ENCODE measurements at places on chromosomes 6 and 20. TPM values are rescaled to one million over a fixed set of nuclear protein-coding genes. Genes with fewer than 3 reads are reported as not detected.

DNA sequence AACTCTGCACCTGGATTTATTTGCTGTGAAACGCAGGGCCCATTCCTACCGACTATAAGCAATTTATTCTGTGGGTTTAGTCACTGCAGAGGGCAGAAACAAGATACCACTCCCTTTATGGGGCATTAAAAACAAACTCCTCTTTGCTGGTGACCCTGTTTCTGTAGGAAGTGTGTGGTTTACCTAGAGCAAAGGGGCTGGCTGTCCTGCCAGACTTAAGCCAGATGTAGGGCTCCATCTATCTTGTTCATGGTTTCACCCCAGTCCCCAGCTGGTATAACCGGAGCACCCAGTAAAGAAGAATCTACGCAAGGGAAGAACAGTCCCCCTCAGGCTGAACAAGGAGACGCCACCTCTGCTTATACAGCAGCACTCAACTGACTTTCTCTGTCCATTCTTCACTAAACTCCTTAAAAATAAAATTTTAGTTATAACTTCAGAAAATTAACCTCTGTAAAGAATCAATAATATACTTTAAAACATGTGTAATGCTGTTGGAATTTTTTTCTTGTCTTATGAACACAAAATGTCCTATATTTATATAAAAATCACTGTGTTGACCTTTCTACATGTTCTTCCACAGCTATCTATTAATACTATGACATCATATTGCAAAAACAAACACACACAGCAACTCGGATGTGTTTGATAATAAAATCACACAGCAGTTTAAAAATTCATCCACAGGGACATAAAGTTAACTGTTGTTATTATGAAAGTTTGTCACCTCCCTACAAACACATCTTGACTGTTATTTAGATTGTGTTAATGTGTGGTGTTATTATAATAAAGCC lies 126.1 kb upstream of the RPS6KA2 start:
- DNase-seq, result no peak

DNA sequence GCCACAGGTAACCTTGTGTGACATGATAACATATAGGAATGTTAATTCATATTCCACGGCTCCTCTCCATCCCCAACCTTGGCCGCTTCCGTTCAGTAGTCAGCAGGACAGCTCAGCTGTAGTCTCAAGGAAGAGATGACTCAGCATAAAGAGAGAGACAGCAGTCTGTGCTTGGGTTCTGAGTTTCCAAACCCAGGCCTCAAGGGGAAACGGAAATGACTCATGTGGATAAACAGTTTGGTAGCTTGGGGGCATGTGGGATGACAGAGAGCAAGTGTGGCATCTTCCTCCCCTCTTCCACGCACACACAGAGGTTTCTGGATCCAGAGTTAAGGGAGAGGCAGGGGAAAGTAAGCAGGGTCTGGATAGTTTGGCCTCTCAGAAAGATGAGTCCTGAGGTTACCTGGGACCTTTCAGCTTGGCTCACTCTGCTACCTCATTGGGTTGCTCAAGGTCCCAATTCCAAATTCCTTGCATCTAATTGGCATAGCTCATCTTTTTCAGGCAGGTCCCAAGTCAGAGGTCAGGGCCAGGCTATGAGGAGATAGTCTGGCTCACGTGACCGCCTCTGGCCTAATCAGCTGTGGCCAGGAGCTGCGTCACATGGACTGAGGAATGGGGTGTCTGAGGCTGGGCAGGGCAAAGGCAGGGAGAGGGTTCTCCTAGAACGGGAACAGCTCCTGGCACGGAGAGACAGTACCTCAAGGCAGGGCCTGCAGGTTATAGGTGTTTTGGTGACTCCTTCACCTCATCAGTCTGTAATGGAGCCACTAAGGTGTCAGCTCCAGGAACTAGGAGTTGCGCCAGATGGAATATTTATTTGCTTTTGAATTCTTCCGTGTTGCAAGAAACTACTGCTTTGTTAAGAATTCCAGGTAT lies 36.5 kb upstream of the MLN start:
- peak; percentile 37 for DNase-seq

GRCh38 chr6:37678078-37678846 lies 19.4 kb downstream of the MDGA1 start:
- no peak for DNase-seq

DNA sequence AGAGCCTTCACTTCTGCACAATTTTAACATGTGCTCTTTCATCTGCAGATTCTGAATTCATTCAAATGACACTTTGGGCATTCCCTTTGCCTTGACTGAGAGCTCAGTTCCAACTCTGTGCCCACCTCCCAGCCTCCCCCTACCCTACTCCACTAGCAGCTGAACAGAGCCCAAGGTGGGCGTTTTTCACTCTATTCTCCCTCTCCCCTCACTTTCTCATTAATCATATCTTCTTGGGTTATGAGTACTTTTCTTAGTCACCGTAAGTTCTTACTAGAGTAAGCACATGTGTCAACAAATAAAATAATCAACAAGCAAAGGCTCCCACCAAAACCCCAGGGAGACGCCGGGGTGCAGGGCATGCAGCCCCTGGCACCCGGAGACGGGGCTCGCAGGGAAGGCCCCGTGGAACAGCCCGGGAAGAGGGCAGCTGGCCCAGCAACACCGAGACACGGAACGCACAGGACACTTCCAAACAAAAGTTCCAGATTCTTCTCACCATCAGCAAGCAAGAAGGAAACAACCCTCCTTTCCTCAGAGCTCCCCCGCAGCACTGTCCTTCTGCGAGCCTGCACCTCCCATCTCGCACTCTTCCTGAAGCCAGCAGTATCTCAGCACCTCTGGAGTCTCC lies 34.1 kb downstream of the TAF4 start:
- DNase-seq, result no peak

DNA sequence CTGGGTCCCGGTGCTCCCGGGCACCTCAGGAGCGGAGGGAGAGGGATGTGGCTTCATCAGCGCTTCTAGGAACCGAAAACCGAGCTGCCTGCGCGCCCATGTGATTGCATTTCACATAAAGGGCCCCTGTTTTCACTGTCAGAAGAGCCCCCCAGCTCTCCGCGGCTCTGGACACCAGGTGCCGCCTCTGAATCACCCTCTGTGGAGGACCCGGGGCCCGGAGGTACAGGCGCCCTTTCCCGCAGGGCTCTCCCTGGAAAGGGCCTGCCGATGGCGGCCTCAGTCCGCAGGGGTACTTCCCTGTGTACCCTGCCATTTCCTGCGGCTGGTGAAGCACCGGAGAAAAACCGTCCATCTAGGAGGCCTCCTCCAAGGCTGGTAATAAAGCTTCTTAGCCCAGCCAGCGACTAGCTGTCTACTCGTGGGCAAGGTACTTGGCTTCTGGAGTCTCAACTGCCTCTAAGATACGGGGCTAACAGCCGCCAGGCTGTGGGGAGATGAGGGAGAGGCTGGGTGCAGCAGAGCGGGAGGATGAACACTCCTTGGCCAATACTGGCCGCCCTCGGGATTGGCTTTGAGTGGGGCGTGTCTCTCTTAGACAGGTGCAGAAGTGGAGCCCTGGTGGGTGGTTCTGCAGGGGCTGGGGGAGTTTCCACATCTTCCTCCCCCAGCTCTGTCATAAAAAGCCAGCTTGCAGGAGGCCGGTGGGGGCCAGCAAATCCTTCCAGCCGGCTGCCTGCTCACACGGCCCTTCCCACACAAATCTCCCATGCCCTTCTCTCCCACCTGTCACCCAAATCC lies 1.6 kb downstream of the PPP1R16B start:
- DNase-seq, result peak; percentile 27

DNA sequence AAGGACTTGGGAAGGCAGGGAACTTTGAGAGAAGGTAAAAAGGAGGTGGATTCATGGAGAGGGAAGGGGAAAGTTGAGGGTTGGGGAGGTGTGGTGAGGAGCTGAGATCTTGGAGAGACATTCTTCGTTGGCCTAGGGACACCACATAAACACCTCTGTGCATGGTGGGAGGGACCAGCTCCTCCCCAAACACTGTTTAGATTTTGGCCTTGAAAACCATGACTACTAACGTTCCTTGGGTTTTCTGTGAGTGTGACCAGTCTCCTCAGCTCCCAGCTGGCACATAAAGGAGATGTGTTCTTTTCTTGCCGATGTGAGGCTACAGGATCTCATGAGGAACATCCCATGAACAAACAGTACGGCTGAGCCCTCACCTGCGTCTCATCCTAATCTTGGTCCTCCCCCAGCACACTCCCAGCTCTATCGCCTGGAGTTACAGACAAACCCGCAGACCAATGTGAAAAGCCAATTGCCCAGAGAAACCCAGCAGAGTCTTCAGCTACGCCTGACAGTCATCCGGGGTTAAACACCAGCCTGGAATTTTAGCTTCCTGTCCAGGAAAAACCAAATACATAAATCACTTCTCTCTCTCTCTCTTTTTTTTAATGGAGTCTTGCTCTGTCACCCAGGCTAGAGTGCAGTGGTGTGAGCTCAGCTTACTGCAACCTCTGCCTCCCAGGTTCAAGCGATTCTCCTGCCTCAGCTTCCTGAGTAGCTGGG lies 22.0 kb upstream of the DDR1 start:
- DNase-seq, result no peak

DNA sequence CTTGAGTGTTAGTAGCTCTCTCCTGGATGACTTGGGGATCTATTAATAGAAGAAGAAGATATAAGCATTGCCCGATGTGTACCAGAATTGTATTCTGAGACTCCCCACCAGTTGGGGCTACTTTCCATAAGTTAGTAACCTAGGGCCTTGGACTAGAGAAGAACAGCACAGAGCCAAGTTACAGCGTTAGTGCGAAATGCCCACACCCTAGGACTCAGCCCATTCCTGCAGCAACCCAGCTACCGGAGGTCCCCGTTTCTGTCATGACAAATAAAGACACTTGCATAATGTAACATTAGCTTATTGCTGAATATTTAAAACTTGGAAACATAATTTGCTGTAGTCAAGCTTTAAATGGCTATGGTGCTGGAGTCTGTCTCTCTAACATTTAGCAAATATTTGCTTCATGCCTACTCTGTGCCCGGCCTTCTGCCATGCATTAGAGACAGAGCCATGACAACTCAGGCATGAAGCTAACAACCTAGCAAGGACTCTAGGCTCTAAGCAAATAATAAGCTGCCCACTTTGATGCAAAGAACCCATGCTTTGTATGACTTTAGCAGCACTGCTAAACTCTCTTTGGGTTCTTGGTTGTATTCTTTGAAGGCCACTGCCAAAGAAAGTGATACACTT lies 103.4 kb upstream of the COL21A1 start:
- DNase-seq, result no peak

GRCh38 chr6:104585646-104586045 lies 274.1 kb downstream of the HACE1 start:
- no peak for DNase-seq

GRCh38 chr6:93163146-93163545 lies 256.2 kb downstream of the EPHA7 start:
- DNase-seq, result no peak

GRCh38 chr6:161318456-161318855 lies 44.6 kb upstream of the AGPAT4 start:
- no peak for DNase-seq

GRCh38 chr6:34529665-34530327 lies 26.3 kb downstream of the SPDEF start:
- peak; percentile 60 for DNase-seq

GRCh38 chr6:133040094-133040802 lies 200.9 kb upstream of the EYA4 start:
- no peak for DNase-seq

DNA sequence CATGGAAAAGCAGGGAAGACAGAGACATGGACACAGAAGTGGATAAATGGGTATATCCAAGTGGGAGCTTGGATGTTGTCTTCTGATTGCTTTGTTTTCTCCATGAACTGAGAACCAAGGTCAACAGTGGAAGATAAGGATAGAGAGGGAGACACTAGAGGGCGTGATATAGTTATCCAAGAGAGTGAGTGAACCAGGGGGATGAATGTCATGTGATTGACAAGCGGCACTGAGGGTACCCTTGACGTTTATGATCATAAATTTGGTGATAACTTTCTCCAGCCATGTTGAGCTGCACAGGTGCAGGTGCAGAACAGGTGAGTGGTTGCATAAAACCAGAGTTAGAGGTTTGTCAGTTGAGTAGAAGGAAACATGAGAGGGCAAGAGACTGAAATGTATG lies 20.7 kb downstream of the EBF4 start:
- no peak for DNase-seq

GRCh38 chr6:139378226-139378625 lies 3.8 kb upstream of the CITED2 start:
- no peak for DNase-seq

GRCh38 chr20:63273059-63273579 lies 506 bp downstream of the ARFGAP1 start:
- DNase-seq, result no peak

GRCh38 chr20:62119591-62120364 lies 2.5 kb upstream of the LSM14B start:
- DNase-seq, result peak; percentile 69

DNA sequence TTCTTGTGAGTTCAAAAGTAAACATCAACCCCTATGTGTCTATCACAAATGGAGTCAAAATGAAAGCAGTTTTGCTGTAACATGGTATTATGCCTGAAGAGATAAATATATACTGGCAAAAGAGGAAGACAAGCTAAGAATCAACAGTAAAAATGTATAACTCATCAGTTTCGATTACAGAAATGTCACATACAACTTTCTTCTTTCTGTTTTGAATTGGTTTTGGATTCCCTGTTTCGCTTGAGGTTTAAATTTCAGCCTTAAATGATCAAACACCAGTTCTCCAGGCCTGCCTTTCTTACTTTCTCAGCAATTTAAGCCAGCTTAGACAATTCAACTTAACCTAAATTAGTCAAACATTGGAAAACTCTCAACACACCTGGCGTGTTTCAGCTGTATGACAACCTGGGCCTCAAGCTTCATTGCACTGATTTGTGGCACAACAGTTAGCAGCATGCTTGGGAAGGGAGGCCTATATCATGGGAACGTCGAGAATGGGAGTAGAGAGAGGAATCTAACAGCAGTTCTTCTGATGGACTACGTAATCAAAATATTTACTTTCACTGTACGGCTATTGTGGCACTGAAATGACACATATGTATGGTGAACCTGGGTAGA lies 51.9 kb upstream of the MARCKS start:
- DNase-seq, result no peak

DNA sequence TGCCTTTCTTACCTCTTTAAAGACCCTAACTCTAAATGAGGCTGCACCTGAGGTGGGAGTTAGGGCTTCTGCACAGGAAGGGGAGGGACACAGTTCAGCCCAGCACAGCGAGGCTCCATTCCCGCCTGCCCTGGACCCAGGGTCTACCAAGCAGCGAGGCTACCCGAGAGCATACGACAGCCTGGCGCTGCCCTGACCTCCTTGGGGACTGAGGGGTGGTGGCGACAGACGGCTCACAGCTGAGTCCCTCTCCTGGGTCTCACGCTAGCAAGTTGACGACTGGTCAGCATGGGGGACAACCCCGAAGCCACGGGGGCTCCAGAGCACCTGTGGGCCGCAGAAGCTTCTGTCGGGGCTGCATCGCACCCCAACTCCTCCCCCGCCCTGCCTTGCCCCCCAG lies 24.4 kb downstream of the SLC17A9 start:
- DNase-seq, result no peak

HCRTR2 gene
- not detected for total RNA-seq

CALHM4 gene
- not detected for total RNA-seq

BFSP1 gene
- total RNA-seq, result 0.20 TPM

PERP gene
- 81.2 TPM for total RNA-seq

Measured in left colon (tissue), 2 donors.